ENCODE measurements at places on chromosomes 16 and 17. TPM values are rescaled to one million over a fixed set of nuclear protein-coding genes. Genes with fewer than 3 reads are reported as not detected.

DNA sequence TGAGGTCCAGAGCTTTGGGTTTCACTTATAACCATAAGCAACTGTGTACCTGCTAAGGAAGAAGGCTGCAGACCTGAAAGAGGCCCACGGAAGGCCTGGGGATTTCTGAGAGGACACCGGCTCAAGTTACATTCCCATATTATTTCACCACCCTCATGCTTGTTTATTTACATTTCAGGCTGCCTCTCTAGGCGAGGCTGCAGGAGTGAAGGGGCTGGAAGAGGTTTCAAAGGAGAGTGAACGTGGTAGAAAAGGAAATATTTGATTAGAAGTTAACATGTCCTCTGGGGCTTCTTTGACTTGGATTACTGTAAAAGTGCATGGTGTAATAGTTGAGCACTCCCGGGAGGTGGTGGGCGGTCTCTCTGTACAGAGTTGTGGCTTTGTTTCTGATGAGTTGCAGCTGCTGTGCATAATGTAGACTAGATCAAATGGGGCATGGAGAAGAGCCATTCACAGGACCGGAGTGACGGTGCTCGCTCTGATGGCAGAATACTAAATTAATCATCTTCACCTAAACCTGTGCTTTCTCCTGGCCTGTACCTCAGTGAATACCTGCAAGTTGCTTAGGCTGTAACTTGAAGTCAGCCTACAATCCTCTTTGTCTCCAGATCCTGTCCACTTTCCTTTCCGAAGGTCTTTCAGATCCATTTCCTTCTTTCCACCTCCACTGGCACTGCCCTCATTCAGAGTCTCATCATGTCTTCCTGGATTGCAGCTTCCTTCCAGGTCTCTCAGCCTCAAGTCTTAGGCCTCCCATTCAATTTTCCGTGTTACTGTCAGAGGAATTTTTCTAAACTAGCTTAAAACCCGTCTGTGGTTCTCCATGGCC lies 1.9 kb upstream of the CPD start:
- DNase-seq = no peak

- DNase-seq = peak; percentile 7
Observed at GRCh38 chr17:76532072-76532651, 5.3 kb downstream of the CYGB start.

GRCh38 chr16:10835281-10835931 lies 16.8 kb upstream of the TVP23A start:
- no peak for DNase-seq

DNA sequence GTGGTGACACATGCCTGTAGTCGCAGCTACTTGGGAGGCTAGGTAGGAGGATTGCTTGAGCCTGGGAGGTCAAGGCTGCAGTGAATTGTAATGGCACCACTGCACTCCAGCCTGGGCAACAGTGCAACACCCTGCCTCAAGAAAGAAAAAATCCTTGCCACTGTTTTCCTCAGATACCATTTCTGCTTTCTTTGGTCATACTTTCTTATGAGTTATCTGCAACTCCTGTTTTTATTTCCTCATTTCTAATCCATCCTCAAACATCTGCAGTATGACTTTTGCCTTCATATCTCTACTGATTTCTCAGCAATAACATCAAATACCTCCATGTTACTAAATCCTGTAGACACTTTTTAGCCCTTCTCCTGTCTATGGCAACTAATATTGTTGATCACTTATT lies 3.1 kb upstream of the AP2B1 start:
- DNase-seq = no peak

GRCh38 chr16:19689342-19689741 lies 28.7 kb downstream of the KNOP1 start:
- no peak for DNase-seq

DNA sequence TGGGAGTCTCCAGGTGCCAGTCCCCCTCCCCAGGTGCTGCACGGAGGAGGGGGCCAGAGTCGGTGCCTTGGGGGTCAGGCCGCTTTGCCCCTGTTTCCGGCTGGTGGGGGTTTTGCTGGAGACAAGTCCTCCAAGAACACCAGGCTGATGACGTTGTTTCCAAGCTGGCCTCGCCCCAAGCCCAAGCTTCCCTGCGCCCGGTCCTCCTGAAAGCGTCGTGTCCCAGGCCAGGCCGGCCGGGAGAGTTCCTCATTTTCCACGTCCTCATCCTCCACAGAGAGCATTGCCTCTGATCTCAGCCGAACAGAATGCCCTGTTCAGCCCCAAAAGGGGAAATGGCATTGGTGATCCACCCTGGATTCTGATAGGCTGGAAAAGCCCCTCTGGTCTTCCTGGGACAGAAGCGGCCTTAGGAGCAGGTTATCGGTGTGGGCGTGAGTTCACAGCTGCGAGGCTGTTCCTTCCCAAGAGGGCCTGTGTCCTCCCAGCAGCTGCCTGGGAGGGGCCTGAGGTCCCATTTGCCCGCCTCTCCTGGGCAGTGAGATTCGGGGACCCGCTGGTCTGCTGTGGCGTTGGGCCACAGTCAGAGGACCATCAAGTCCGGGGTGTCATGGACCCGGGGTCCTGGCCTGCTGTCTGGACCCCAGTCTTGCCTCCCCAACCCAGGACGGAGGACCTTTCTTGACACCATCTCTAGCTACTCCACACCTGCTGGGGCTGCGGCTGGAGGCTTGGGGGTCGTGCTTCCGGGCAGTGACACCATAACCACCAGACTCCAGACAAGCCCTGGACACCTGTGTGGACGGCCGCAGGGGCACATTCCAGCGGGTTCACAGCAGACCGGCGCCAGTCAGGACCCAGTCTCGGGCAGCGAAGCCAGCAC lies 7.1 kb downstream of the SOX8 start:
- no peak for DNase-seq

GRCh38 chr16:85137323-85138072 lies 25.2 kb upstream of the CIBAR2 start:
- no peak for DNase-seq

- DNase-seq = no peak
Observed at GRCh38 chr17:41403404-41404023, 6.1 kb upstream of the KRT31 start.

- DNase-seq = no peak
Observed at GRCh38 chr16:13823501-13823900, 96.5 kb upstream of the ERCC4 start.

- DNase-seq = peak; percentile 62
Observed at GRCh38 chr17:38703742-38704605, 1.1 kb upstream of the MLLT6 start.

GRCh38 chr16:80824623-80825364 lies 20.4 kb upstream of the CDYL2 start:
- DNase-seq = peak; percentile 43

- no peak for DNase-seq
Observed at GRCh38 chr16:49520492-49521038, 147.0 kb downstream of the C16orf78 start.

DNA sequence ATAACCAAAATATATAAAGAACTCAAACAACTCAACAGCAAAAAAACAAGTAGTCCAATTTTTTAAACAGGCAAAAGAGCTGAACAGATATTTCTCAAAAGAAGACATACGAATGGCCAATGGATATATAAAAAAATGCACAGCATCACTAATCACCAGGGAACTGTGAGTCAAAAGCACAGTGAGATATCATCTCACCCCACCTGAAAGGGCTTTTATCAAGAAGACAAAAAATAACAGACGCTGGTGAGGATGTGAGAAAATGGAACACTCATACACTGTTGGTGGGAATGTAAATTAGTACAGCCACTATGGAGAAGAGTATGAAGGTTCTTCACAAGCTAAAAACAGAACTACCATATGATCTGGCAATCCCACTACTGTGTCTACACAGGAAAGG lies 7.4 kb downstream of the XYLT1 start:
- DNase-seq = no peak

GRCh38 chr17:51028176-51028863 lies 92.3 kb downstream of the SPAG9 start:
- DNase-seq = no peak

DNA sequence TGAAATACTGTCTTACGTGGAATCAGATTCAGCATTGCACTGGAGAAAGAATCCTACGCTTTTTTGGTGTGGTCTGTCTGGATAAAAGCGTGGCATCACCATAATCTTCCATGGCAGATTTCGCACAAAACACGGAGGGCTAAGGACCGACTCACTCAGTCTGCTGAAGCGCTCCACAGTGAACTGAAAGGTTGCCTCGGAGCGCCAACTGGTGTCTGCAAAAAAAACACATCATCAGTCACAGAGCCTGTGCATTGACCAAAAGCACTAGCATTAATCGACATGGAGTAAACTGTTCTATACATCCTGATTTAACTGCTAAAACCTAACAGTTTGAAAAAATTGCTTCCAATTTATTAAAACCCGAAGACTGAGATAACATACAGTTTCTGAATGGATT lies 40.5 kb downstream of the USP7 start:
- DNase-seq = no peak

DNA sequence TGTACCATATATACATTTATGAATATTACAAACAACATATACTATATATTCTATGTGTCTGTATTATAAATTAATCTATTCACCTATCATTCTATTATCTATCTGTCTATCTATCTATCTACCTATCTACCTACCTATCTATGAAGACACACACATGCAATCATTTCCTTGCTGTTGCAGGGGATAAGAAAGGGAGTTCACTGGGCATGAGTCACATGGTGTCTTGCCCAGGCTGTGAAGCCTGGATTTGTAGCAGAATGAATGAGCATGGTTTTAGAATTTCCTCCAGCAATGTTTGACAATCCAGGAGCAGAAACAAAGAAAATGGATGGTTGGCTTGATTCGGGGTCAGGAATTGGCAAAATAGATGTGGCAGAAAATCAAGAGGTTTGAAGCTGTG lies 23.2 kb upstream of the FAM20A start:
- DNase-seq = no peak

GRCh38 chr17:5592382-5592781 lies 8.1 kb upstream of the NLRP1 start:
- peak; percentile 47 for DNase-seq

GRCh38 chr16:28863929-28864793 lies 518 bp downstream of the SH2B1 start:
- DNase-seq = no peak

- DNase-seq = no peak
Observed at GRCh38 chr17:44754276-44754675, 4.5 kb upstream of the ADAM11 start.

DNA sequence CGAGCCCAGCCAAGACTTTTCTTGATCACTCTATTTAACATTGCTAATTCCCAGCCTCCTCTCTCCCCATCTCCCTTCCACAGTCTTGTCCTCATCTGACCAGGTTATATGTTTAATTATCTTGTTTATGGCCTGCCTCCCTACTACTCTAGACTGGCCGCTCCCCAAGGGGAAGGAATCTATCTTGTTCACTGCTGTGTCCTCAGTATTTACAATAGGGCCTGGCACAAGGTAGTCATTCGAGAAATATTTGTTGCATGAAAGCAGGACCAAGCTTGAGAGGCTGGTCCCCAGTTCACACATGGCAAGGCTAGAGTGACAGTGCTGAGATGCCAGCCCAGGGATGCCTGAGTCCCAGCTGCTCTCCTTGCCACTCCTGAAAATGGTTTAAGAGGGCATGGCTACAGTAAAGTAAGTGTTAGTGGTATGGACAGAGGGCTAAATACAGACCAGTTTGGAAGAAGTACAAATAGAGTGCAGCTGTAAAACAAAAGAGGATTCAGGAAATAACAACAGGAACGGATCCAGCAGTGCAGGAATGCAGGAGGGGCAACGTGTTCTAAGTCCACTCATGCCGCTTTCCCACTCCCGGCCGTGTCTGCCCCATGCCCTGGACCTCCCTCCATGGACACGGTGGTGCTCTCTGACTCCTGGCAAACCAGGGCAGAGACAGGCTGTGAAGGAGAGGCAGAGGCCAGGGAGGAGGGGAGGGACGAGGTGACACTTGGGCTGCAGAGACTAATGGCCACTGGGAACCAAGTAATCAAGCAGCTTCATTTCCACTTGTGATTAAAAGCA lies 65.6 kb downstream of the TOM1L2 start:
- DNase-seq = no peak

DNA sequence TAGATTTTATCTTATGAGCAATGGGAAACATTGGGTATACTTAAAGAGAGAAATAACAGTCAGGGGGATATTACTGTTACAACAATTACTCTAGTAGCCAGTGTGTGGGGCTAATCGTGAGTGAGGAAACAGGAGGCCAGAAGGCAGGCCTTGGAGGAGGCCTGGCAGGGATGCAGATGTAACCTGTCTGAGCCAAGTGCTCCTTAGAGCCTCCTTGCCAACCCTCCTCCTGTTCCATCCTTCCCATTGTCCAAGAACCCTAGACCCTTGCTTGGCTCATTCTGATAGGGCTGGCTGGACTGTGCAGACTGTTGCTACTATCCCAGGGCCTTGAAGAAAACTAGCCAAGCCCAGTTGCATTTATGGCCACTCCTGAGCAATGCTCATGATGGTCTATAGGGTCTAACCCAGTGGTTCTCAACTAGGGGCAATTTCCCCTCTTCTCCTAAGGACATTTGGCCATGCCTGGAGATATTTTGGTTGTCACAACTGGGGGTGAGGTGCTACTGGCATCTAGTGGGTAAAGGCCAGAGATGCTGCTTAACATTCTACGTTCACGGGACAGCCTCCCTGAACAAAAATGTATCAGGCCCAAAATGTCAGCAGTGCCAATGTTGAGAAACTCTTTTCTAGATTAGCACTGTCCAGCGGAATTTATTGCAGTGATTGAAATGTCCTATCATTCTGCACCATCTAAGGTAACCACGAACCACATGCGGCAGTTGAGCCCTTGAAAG lies 24.4 kb upstream of the WSCD1 start:
- no peak for DNase-seq

GRCh38 chr16:54055191-54055590 lies 231.4 kb downstream of the IRX3 start:
- no peak for DNase-seq

DNA sequence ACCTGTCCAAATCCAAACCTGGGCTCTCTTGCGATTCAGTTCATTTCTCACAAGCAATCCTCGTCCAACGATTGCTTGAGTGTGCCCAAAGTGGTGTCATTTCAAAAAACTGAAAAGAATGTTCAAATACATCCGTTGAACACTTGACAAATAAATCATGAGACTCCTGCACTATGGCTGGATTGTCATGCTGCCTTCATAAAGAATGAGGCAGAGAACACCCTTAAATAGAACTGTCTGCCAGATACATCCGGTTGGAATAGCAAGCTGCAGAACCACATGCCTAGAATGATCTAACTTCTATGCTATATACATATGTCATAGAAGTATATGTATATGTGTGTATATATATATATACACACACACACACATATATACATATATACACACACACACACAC lies 55.4 kb upstream of the HAPSTR1 start:
- no peak for DNase-seq

SLC2A4 gene
- not detected for total RNA-seq

EPN3 gene
- not detected for total RNA-seq

CACNG4 gene
- not detected for total RNA-seq

WNK4 gene
- total RNA-seq = 0.14 TPM

HAPSTR1 gene
- 90.5 TPM for total RNA-seq

OTOP2 gene
- not detected for total RNA-seq

ZNF624 gene
- total RNA-seq = 12.0 TPM

PHLPP2 gene
- total RNA-seq = 9.8 TPM

ADGRG3 gene
- not detected for total RNA-seq

KRTAP16-1 gene
- 0.28 TPM for total RNA-seq

ZFP1 gene
- total RNA-seq = 11.7 TPM

CXCL16 gene
- total RNA-seq = 3.4 TPM

CCL4 gene
- 1.1 TPM for total RNA-seq
